ENCODE measurements at places on chromosomes 4 and X.

GRCh38 chr4:185358514-185358913, 37.2 kb downstream of the LRP2BP start:
- no peak for DNase-seq

GRCh38 chr4:2337131-2337723, 75.3 kb upstream of the MXD4 start:
- no peak for DNase-seq

GRCh38 chr4:158610790-158611189, 60.9 kb downstream of the C4orf46 start:
- no peak for DNase-seq

DNA sequence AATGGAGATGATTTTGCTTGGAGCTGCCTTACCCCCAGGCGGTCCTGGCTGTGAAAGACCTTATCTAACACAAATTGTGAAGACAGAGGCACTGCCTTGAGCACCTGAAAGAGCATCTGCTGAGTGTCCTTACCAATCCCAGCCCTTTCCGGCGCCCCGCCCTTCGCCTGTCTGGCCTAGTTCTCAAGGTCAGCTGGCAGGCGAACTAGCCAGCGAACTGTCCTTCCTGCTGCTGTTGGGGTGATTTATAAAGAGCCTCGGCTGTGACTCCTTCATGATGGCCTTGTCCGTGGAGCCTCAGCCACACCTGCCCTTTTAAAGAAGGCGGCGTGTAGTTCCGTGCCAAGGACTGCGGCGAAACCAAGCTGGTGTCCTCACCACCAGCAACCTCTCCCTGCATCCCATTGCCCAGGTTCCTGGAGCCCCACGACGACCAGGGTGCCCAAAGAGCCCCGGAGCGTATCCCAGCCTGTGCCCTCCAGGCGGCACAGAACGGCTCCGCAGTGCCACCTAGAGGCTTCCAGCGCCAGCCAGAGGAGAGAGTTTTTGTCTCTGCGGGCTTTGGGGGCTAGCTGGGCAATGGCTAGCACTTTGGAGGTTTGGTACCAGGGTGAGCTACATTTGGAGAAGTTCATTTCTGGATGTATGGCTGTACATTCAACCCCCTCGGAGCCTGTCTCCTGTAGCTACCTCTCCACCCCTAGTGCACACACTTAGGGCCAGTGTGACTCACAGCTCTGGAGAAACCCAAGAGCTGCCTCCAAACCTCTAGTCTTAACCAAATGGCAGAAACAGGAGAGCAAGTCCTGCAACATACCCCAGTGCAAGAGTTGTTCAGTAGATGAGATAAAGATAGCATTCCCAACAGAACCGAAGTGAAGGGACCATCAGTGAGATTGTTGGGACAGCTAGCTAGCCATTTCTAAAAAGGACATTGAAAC, 36.8 kb upstream of the VMA21 start:
- peak; percentile 13 for DNase-seq

DNA sequence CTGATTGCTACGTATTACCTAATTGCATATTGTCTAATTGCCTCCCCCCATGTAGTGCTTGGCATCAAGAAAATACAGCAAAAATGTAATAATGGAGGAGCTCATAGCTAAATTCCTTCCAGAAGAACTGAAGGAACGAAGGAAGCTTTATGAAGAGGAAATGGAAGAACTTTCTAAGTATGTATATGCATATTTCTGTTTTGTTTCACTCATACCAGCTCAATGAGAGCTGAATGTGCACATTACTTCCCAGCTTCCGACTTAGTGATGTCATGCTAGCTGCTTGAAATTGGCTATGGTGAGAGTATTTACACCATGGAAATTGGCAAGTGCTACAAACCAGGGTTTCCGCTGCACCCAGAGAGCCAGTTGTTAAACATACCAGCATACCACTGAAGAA, 34.7 kb downstream of the LONRF3 start:
- no peak for DNase-seq
